Activated T-cell treated with anti-CD3 and anti-CD28 coated beads for 24 hours (primary cell): ENCODE measurements at places on chromosomes 11 and 22.

DNA sequence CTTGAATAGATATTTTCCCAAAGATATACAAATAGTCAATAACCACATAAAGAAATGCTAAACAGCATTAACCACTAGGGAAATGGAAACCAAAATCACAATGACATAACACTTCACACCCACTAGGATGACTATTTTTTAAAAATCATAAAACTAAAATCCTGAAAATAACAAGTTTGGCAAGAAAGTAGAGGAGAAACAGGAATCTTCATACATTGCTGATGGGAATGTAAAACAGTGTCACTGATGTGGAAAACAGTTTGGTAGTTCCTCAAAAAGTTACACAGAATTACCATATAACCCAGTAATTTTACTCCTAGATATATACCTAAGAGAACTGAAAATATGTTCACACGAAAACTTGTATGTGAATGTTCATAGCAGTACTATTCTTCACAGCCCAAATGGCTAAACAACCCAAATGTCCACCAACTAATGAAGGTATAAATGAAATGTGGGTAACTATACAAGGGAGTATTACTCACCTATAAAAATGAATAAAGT, 12.5 kb downstream of the PICALM start:
- DNase-seq, result no peak

GRCh38 chr11:114348200-114349191, 51.8 kb downstream of the C11orf71 start:
- peak; percentile 31 for DNase-seq

GRCh38 chr11:44475114-44475686, 90.3 kb upstream of the CD82 start:
- no peak for DNase-seq

- DNase-seq, result no peak
These were observed 53.2 kb downstream of the MN1 start for GRCh38 chr22:27748349-27748748.

GRCh38 chr22:25783856-25784255, 41.9 kb downstream of the MYO18B start:
- no peak for DNase-seq

DNA sequence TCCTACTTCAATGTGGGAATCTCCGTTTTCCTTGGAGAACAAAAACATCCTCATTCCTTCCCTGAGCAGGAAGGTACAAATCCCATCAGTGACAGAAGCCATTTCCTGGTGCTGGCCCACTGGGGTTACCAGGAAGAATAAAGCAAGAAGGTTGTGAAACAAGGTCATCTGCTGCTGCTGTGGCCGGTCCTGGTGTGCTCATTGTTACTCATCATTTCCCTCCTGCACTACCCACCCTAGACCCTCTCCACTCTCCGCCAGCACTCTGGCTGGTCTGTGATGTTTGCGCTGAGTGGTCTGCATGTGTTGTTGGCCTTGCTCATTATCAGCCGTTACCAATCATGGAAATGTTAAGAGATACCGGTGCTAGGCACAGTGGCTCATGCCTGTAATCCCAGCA, 37.0 kb downstream of the OSBP2 start:
- DNase-seq, result no peak

GRCh38 chr11:43555816-43556611, 124.5 kb upstream of the HSD17B12 start:
- DNase-seq, result no peak

- DNase-seq, result no peak
These were observed 716.6 kb upstream of the TENM4 start for GRCh38 chr11:80157447-80157846.
